ENCODE measurements at places on chromosomes 1 and 21.
A peak's percentile ranks its signal among the peaks of the same experiment; 100 is the strongest.

DNA sequence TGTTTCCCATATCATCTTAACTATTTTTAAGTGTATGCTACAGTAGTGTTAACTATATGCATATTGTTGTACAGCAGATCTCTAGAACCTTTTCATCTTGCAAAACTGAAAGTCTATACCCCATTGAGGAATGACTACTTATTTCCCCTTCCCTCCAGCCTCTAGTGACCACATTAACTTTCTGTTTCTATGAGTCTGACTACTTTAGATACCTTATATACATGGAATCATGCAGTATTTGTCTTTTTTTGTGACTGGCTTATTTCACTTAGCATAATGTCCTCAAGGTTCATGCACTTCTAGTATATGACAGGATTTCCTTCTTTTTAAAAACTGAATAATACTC is 96.5 kb upstream of the BTG3 start:
- no peak for DNase-seq

- no peak for DNase-seq
Observed at GRCh38 chr1:176043537-176043936, 163.5 kb downstream of the COP1 start.

DNA sequence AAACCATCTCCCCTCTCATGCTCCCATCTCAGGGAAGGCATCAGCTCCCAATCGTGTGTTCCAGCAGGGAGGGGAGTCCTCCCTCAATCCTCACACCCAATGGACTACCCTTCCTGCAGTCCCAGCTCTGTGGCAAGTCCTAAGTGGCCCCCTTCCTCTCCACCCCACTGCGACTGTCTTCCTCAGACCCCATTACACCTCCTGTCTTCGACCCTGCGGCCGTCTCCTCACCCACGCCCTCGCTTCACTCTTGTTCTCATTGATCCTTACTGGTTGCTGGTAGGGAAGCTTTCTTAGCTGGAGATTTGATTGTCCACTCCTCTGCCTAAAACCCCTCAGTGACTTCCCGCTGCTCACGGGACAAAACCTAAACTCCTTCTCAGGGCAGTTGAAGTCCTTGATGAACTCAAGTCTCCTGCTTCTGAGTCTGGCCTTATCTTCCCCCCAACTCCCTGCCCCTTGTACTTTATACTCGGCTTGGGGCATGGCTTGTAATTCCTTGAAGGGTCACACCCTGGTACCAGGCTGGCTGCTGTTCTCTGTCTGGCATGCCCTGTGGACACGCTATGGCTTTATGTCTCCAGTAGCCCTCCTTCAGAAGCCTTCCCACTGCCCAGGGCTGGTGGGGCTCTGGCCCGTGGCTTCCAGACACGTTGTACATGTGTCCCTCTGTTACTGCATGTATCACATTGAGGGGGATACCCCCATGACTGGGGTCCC is 2.3 kb upstream of the EPS8L3 start:
- DNase-seq, result no peak

GRCh38 chr1:243844186-243844585 is 5.9 kb downstream of the AKT3 start:
- DNase-seq, result no peak

GRCh38 chr1:235854347-235854746 is 12.4 kb downstream of the LYST start:
- no peak for DNase-seq

- no peak for DNase-seq
Observed at GRCh38 chr1:178134061-178134460, 40.2 kb downstream of the RASAL2 start.

DNA sequence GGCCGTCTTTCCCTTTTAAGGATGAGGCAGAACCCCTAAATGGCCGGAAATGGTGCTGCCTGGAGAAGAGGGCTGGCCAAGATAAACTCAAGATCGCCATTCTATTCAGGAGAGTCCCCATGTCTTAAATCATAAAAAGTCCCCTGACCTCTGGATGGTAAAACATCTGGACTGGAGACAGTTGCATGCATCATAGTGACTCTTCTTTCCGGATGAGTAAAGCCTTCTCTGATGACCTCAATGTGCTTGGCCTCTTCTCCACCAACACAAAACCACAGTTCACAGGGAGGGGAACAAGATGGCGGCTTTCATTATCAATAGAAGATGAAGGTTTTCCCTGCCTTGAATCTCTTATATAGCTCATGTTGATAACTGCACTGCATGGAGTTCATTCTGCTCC is 27.5 kb upstream of the H6PD start:
- no peak for DNase-seq

DNA sequence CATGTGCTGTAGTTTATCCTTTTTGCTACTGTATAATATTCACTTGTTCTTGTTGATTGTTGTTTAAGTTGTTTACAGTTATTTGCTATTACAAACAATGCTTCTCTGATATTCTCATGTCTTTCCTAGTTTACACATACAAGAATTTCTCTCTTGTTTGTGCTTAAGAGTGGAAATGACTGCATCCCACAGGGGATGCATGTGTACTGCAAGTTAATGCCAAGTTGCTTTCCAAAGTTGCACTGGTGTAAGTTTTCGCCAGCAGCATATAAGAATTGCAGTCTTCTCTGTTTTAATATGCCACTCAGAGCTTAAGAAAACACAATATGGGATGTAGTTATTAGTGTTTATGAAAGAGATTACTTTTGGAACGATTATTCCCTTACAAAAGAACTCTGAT is 97.7 kb downstream of the NEK7 start:
- DNase-seq, result no peak

DNA sequence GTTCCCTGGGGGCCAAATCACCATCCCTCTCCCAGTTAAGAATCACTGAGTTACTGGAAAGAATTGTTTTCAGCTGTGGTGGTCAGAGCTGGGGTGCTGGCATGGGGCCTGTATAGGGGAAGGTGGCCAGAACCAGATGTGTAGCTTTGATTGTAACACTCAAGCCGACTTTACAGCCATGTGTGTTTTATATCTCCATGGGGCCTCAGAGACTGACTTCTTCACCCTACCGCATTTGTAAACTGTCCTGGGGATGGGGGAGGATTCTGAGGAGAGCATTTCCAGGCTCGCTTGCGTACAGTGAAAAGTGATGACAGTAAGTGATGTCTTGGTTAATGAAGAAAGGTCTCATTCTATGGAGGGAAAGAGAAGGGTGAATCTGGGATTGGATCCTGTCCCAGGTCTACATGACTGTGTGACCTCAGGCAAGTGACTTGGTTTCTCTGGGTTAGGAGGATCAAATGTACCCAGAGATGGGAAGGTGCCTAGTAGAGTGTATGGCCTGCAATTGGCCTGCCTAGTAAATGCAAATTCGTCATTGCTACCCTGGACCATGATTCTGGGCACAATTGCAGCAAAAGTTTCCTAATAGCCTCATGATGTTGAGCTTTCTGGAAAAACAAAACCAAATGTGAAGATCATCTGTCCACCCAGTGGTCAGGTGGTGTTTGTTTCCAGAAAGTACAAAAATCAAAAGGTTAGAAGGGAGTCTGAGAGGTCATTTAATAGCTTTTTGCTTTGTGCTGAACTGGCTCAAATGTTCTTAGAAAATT is 49.7 kb upstream of the RCC2 start:
- no peak for DNase-seq

DNA sequence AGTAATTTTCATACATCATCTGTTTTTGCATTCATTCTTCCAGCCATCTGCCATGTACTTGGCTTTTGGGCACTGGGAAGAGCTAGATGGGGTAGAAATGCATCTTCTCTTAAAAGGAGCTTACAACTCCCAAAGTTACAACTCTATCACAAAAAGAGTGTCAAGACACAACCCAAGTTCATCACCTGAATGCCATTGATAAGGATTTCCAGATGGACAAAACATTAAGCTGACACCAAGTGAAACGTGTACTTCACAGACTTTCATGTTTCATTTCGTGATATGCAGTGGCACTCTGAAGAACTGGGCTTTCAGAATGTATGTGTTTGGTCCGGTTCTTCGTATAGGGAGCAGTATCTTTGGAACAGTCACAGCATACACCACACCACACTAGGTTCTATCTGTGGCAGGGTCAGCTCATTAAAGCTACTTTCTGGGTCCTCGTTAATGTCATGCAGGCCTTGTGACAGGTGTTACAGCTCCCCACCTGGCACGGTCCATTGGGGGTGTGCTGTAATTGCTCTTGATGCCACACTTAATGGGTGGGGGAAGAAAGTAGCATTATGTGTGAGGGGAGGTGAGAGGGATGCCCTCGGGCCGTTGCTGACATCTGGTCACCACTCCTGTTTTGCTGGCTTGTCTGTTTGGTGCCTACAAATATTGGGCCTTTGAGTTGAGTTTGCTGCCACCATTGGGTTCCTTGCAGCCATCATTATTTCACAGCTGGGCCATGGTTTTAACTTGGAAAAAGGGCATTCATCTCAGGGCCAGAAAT is 164.9 kb downstream of the NFIA start:
- no peak for DNase-seq

DNA sequence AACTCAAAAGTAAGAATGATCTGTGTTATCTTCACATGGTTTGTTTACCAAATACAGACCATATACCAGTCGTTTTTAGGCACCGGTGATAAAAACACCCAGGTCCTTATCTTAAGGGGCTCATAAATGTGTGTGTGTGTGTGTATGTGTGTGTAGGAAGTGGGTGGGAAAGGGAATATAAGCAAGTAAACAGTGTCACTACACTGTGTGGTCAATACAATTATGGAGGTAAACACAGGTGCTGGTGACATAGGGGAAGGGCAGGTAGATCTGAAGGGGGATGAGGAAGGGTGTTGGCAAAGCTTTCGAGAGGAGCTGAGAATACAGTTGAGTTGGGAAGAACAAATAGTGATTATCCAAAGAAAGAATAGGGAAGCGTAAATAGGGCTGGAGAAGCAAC is 19.1 kb upstream of the MRPS6 start:
- no peak for DNase-seq

DNA sequence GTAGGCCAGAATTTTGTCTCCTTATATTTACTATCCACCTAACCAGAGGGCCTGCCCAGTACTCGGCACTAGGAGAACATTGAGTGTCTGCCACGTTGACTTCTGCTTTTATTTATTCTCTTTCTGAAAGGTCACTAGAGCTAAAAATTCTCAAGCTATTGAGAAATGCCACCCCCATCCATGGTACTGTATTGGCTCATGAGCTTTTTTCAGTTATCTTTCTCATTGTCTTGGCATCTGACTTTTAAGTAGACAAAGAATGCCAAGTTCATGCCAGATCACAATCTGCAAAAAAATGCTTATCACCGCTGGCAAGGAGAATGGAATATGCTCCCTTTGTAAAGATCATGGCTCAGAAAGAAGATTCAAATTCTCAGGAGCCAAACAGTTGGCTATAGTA is 49.8 kb upstream of the MROH9 start:
- no peak for DNase-seq

- DNase-seq, result no peak
Observed at GRCh38 chr1:16246961-16247360, 10.0 kb upstream of the CPLANE2 start.

- DNase-seq, result peak; percentile 89
Observed at GRCh38 chr1:228490120-228491078, 3.2 kb downstream of the RNF187 start.

- DNase-seq, result no peak
Observed at GRCh38 chr1:54340878-54341277, 65.3 kb downstream of the SSBP3 start.

DNA sequence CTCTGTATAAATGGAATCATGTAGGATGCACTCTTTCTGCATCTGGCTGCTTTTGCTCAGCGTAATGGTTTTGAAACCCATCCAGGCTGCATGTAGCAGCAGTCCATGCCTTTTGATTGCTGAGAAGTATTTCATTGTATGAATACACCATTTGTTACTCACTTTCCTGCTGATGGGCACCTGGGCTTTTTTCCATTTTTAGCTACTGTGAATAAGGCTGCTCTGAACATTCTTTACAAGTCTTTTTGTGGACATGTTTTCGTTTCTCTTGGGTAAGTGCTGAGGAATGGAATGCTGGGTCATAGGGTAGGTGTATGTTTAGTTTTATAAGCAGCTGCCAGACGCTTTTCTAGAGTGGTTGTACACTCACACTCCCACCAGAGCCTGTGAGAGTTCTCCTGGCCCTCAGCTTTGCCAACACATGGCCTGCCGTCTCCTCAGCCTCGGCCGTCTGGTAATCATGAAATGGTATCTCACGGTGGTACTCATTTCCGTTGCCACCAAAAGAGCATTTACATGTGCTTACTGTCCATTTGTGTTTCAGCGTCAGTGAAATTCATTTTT is 22.7 kb downstream of the SLX9 start:
- DNase-seq, result no peak

DNA sequence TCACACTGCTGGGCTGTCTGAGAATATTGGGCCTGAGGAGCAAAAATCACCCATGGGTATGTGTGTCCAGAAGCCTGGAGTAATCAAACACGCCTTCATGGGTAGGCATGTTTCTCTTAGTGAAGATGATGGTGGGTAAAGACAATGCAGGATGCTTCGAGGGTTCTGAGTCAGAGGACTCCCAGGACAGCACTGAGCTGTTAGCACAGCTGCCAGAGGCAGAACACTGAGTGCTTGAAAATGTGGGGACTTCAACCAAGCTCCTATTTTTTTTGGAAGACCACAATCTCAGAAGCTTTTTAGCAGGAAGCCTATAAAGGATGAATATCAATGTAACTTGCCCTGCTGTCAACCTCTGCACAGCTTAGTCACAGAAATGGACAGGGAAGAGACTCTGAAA is 7.9 kb upstream of the NT5C1A start:
- no peak for DNase-seq

GRCh38 chr1:226950871-226951270 is 10.8 kb downstream of the COQ8A start:
- DNase-seq, result no peak

GRCh38 chr1:53639996-53640700 is 98.8 kb downstream of the GLIS1 start:
- no peak for DNase-seq

DNA sequence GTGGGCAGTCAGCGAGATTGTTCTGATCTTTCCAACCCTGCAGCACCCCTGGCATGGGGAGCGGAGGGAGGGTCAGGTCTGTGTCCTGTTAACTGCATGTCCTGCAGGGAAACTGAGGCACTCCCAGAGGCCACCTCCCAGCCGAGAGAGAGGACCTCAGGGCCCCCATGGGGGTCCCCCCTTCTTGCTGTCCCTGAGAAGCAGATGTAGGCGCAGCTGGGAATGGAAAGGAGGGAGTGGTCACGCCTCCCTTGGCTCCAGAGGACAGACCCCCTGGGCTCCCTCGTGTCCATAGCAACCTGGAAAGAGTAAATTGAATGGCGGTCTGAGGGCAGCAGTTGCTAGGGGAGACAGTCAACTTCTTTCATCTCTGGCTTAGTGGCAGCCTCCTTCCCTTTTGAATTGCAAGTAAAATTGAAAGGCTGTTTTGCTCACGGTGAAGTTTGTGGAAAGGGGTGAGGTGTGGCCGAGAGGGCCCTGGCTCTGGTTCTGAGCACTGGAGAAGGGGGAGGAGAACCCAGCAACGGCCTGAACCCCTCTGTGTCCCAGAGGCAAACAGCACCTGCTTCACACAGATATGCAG is 4.9 kb downstream of the CROCC start:
- DNase-seq, result peak; percentile 52

- no peak for DNase-seq
Observed at GRCh38 chr1:205774198-205775014, 876 bp downstream of the RAB29 start.

GRCh38 chr21:44920694-44921604 is at the start of gene ITGB2:
Gene ITGB2, minus strand, starts transcription at chr21:44920899. Its CDS starts 10,117 bp downstream, at chr21:44910782.
- no peak for DNase-seq

All from NCI-H2081 treated with DMSO at 0.1 percent for 48 hours (cell line).